ENCODE measurements at places on chromosomes 13 and 19.

- H3K27me3 ChIP-seq, result no peaks in the 10 kb centered on the region
- H3K36me3 ChIP-seq, result peaks cover 15% of the 10 kb centered on the region
- H3K27ac ChIP-seq, result no peak overlapping the region
- H3K4me3 ChIP-seq, result no peak overlapping the region
- peaks cover 40% of the 10 kb centered on the region for H3K4me1 ChIP-seq
These were observed 41.5 kb downstream of the URI1 start for GRCh38 chr19:29983568-29983967.

DNA sequence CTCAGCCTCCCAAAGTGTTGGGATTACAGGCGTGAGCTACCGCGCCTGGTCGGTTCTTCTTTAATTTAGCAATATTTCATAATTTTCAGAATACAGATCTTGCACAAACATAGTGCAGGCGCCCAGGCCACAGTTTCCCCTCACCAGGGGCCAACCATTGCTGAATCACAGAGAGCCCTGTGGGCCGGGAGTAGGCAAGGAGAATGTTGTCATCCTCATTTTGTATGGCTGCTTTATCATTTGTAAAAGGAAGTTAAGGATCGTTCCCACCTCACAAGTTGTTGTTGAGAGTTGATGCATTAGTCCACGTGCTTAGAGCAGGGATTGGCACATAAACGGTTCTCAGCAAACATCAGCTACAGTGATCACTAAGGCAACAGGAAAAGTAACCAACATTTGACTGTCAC is 30.2 kb downstream of the MEIS3 start:
- peaks cover 15% of the 10 kb centered on the region for H3K27me3 ChIP-seq
- no peaks in the 10 kb centered on the region for H3K36me3 ChIP-seq
- peak overlapping the region; percentile 83 for H3K27ac ChIP-seq
- no peak for DNase-seq

DNA sequence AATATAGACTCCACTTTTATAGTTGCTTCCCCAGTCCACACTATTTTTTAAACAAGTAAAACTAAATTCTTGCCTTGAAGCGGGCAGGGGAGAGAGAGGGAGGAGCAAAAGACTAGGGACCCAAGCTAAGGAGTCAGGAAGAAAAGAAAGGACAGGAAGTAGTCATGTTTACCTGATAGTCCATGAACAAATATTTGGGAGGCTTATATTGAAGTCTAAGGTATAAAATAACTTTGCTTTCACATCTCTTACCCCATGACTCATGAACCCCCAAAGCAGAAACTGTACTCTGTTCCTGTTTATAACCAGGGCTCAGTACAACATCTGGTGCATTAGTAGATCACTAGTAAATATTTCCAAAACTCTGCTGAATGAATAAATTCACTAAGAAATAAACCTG is 67.3 kb downstream of the ZAR1L start:
- peaks cover 4% of the 10 kb centered on the region for H3K36me3 ChIP-seq
- H3K4me3 ChIP-seq, result no peak overlapping the region
- no peak overlapping the region for H3K27ac ChIP-seq
- H3K27me3 ChIP-seq, result no peaks in the 10 kb centered on the region
- H3K4me1 ChIP-seq, result peaks cover 2% of the 10 kb centered on the region
- DNase-seq, result no peak

GRCh38 chr13:101965096-101965495 is 436.8 kb downstream of the FGF14 start:
- no peak overlapping the region for H3K27ac ChIP-seq
- H3K27me3 ChIP-seq, result peaks cover 11% of the 10 kb centered on the region
- H3K36me3 ChIP-seq, result no peaks in the 10 kb centered on the region
- no peak for DNase-seq
- H3K4me3 ChIP-seq, result no peak overlapping the region

DNA sequence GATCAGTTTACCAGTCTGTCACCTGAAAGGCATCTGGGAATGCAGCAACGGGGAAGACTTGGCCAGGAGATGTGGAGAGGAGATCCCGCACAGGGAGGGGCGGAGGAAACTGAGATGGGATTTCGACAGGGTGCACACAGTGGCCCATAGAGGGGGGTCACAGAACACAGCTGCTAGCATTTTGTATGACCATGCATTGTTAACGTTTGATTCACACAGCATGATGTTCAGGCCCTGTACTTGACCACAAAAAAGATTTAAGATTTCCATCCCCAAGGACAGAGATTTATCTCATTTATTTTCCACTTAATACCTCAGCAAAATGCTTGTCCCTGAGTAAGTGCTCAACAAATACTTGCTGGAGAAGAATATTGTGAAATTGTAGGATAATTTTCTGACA is 63.2 kb downstream of the RAB20 start:
- peaks cover 5% of the 10 kb centered on the region for H3K27me3 ChIP-seq
- no peak for DNase-seq
- H3K4me3 ChIP-seq, result no peak overlapping the region
- H3K27ac ChIP-seq, result no peak overlapping the region

GRCh38 chr13:98541191-98541590 is 35.7 kb downstream of the STK24 start:
- H3K4me1 ChIP-seq, result peaks cover 84% of the 10 kb centered on the region
- H3K4me3 ChIP-seq, result no peak overlapping the region
- DNase-seq, result no peak
- no peaks in the 10 kb centered on the region for H3K27me3 ChIP-seq

DNA sequence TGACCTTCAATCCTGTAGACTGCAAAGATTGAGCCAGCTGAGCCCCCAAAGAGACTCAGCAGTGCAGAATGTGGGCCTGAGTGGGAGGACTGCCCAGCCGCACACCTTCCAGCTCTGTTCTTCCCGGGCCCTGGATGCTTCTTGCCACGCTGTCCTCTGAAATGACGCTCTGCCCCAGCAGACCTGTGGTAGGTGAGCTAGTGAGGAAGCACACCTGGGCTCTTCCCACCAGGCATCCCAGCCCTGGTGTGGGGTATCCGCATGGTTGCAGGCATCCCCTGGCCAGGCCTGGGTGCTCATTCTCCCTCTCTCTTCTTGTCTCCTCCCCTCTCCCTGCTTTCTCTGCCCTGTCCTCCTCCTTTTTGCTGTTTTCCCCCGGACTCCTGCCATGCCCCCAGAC is 9.8 kb upstream of the MZF1 start:
- H3K4me3 ChIP-seq, result no peak overlapping the region
- no peak for DNase-seq
- no peaks in the 10 kb centered on the region for H3K27me3 ChIP-seq
- H3K4me1 ChIP-seq, result peaks cover 18% of the 10 kb centered on the region

All from effector memory CD8-positive, alpha-beta T cell (primary cell).